Non-pigmented ciliary epithelial cell (primary cell): ENCODE measurements at places on chromosomes 11 and 22.

DNA sequence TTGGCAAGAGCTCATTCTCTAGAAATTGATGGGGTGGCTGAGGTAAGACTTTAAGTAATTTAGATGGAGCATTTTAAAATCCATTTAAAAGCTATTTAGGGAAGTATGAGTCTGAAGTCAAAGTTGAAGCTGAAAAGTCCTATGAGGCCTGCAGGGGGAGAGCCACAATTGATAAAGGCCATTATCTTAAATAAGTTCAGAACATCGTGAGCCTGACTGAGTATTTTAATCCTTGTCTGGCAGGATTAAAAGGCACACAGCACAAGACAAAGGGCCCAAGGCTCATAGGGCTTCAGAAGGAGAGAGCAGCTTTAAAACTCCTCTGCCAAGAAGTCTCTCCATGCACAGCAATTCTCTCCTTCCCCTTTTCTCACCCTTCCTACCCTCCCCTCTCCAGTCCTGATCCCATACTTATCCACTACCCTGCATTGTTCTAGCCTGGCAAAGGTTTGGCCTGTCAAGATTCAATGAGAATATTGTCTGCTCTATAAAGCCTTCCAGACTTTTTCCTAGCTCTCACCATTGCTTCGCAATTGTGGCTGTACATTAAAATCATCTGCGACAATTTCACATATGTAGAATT lies 1312.9 kb downstream of the FAM181B start:
- no peak for DNase-seq

- no peak for DNase-seq
Measured at GRCh38 chr11:115626414-115626813, 122.2 kb upstream of the CADM1 start.

GRCh38 chr11:107683807-107684206 lies 28.0 kb downstream of the SLN start:
- DNase-seq, result no peak

GRCh38 chr11:2883979-2884815 lies 1.4 kb downstream of the CDKN1C start:
- DNase-seq, result no peak

- peak; percentile 42 for DNase-seq
Measured at GRCh38 chr11:22920939-22921565, 60.8 kb upstream of the CCDC179 start.

DNA sequence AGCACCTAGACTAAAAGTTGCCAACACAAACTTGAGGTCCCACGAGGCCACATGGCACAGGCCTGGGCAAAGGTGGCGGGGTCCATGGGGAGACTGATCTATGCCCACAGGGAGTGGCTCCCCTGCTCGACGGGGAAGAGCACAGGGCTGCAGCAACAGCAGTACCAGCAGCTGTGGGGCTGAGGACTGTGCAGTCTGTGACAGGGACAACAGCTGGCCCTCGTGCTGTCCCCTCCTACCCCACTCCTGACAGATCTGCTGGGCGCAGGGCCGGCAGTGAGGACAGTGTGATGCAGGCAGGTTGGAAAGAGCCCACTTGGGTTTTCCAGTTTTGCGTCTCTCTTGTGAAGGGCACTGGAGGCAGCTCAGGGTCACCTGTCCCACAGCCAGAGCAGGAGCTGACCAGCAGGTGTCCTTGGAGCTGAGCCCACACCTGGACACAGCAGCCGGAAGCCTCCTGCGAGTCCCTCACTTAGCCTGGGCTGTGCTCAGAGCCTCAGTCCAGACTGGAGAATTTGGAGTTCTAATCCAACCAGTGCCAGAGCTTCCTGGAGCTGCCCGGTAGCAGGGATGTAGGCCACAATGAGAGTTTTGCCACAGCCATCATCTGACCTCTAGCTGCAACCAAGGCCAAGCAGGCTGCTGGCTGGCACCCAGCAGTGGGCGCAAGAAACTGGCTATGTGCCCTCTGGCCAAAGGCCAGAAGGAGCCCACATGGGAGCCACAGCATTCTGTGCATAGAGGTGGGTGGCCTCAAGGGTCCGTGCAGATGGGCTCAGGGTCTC lies 3.6 kb upstream of the GAS2L1 start:
- no peak for DNase-seq

GRCh38 chr22:45008751-45009605 lies 827 bp downstream of the PHF21B start:
- DNase-seq, result no peak

- DNase-seq, result no peak
Measured at GRCh38 chr11:127255209-127255608, 254.6 kb upstream of the KIRREL3 start.

GRCh38 chr11:114918286-114918685 lies 240.0 kb downstream of the NXPE2 start:
- no peak for DNase-seq

GRCh38 chr11:36455658-36456111 lies 54.4 kb downstream of the TRAF6 start:
- peak; percentile 99 for DNase-seq

DNA sequence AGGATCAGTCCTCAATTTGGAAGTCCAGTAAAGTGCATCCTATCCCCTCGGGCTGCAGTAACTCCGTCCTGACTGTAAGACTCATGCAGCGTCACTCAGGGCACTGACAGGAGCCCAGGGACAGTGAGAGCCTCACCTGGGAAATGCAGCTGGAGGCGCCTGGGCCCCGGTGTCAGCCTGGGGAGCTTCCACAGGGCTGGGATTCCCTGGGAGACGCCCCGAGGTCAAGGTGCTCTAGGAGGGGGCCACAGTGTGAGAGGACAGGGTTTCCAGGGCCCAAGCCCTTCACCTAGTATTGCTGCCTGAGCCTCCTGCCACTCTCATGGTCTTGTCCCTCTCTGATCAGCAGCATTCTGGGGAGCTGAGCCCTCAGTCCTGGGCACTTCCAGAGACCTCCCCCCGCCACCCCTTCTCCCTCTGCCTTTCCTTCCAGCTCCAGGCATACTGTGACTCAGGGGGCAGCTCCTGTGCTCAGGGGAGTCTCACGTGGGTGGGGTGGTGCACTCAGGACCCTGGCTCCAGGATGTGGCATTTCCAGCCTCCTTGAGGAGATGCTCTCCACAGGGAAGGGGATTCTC lies 99.1 kb upstream of the IGLL5 start:
- DNase-seq, result no peak

DNA sequence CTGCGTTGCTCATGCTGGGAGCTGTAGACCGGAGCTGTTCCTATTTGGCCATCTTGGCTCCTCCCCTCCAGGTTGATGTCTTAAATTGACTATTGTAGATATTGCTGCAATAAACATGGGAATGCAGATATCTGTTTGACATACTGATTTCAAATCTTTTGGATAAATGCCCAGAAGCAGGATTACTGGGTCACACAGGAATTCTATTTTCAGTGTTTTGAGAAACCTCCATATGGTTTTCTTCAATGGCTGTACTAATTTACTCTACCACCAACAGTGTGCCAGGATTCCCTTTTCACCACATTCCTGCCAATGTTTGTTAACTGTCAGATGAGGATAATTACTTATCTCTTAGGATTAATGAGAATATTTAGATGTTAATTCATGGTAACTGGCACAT lies 467.0 kb downstream of the LUZP2 start:
- DNase-seq, result peak; percentile 27

GRCh38 chr22:29125844-29126243 lies 53.0 kb downstream of the KREMEN1 start:
- DNase-seq, result no peak

DNA sequence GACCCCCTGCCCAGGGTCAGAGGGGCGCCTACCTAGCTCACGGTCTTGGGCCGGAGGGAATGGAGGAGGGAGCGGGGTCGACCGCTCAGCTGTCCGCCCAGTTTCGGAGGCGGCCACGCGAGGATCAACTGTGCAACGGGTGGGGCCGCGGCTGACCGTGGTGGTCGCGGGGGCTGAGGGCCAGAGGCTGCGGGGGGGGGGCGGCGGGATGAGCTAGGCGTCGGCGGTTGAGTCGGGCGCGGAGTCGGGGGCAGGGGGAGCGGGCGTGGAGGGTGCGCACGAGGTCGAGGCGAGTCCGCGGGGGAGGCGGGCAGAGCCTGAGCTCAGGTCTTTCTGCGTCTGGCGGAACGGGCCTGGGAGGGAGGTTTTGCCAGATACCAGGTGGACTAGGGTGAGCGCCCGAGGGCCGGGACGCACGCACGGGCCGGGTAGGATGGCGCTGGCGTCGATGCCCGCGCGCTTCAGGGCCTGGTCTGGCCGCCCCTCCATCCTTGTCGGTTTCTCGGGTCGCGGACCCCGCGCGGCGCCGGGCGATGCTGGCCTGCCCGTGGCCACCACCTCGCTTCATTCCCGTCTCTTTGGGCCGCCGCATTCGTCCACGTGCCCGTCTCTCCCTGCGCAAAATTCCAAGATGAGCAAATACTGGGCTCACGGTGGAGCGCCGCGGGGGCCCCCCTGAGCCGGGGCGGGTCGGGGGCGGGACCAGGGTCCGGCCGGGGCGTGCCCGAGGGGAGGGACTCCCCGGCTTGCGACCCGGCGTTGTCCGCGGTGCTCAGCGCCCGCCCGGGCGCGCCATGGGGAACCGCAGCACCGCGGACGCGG lies at the start of gene DRD4:
DRD4 (plus strand) TSS at position 759 of the 822 bp plus-strand sequence; CDS start at position 795, 36 bp downstream.
- DNase-seq, result no peak

DNA sequence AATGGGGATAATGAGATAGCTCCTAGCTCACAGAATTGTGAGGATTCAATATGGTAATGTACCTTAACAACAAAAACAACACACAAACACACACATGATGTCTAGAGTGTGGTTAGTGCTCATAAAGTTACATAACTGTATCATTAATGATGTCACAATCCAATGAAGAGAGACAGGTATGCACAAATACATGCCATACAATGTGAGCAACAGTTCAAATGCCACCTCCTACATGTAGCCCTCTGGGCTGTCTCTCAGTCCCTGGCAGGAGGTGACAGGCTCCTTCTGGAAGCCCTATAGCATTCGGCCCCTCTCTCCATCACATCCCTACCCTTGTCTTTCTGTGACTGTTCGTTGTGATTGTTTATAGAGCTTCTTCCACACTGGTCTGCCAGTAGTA lies 8.3 kb upstream of the MICALL1 start:
- no peak for DNase-seq

GRCh38 chr11:121071846-121072450 lies 29.1 kb upstream of the TECTA start:
- DNase-seq, result no peak

DNA sequence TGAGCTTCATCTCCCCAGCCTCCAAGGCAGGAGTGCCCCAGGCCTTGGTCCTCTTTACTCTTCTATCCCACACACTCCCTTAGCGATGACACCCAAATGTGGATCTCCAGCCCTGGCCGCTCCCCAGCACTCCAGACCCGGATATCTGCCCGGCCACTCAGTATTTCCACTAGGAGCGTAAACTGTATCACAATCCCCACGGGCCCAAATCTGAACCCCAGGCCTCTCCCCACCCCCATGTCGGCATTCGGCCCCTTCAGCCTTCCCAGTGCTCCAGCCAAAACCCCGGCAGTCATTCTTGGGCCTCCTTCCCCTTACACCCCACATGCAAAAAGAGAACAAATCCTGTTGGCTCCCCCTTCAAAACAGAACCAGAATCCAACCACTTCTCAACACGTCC lies 20.8 kb downstream of the WNT11 start:
- no peak for DNase-seq
